ENCODE measurements at places on chromosomes 5 and 9.

- DNase-seq = no peak
Measured at GRCh38 chr9:21761309-21761901, 41.0 kb upstream of the MTAP start.

DNA sequence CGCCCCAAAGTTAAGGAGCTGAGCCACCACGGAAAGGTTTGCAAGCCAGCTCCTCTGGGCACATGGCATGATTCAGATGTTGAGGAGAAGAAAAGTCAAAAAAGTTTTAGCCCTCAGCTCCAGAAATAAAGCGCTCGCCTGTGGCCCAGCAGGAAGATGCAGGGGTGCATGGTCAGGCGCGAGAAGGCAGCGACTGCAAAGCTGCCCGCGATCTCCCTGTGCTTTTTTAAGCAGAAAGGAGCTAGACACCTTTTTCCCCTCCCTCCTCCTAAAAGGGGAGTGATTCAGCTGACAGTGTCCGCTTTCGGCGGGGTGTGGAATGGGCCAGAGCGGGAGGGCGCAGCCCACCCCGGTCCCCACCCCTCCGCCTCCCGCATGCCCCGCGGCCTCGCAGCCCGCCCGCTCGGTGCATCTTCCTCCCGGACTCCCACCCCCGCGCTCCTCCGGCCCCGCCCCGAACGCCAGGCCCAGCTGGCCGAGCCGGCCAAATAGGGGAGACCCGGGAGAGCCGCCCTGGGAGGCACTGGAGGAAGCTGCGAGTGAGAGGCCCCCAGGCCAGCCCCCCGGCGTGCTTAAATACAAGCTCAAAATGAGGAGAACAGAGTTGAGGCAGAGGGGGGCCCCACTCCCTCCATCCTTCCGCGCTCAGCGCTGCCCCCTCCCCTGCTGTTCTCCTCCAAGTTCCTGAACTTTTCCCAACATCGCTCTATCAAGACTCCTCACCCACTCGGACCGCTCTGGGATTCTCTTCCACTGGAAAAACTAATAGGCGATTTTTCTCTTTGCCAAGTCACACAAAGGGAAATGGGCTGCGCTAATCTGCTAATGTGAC is at the start of gene ADAMTS12:
ADAMTS12 (minus strand) TSS at position 203 of the 832 bp plus-strand sequence; CDS start at position 69, 134 bp downstream.
- DNase-seq = no peak

DNA sequence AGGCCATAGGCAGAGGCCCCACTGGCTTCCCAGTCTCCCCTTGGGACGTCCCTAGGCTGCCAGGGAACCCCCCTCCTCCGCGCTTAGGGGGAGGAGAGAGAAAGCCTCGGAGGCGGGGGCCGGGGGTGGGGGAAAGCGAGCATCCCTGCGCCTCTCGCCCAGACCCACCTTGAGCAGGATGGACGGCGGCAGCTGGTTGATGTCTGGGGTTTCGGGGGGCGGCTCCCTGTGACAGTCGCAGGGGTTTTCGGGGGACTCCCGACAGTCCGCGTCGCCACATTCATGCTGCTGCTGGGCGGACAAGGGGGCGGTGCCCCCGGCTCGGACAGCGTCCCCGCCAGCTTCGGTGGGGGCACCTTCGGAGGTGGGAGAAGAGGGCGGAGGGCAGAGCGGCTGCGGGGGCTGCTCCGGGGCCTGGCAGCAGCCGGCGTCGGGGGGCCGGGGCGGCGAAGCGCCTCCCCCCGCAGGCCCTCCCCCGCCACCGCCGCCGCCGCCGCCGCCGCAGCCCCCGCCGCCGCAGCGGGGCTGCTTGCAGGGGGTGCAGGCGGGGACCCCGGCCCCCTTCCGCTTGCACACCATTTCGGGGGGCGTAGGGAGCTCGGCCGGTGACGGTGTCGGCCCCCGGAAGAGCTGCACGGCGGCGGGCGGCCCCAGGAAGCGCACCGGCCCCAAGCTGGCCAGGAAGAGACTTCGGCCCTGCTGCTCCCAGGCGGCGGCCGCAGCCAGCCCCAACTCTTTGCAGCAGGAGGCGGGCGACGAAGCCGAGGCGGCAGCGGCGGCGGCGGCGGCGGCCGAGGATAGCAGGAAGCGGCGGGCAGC is 1.2 kb downstream of the FBXL17 start:
- peak; percentile 42 for DNase-seq

DNA sequence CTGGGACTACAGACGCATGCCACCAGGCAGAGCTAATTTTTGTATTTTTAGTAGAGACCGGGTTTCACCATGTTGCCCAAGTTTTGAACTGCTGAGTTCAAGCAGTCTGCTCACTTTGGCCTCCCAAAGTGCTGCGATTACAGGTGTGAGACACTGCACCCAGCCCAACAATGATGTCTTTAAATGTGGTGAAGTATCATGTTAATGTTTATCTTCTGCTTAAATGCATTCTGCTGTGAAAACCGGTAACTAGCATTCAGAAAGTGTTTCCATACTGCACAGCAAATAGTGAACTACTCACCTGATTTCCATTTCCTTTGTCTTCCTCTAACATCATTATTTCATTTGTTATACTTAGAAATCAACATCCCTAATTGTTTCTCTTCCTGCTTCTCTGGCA is 264.0 kb upstream of the ITGA1 start:
- no peak for DNase-seq

DNA sequence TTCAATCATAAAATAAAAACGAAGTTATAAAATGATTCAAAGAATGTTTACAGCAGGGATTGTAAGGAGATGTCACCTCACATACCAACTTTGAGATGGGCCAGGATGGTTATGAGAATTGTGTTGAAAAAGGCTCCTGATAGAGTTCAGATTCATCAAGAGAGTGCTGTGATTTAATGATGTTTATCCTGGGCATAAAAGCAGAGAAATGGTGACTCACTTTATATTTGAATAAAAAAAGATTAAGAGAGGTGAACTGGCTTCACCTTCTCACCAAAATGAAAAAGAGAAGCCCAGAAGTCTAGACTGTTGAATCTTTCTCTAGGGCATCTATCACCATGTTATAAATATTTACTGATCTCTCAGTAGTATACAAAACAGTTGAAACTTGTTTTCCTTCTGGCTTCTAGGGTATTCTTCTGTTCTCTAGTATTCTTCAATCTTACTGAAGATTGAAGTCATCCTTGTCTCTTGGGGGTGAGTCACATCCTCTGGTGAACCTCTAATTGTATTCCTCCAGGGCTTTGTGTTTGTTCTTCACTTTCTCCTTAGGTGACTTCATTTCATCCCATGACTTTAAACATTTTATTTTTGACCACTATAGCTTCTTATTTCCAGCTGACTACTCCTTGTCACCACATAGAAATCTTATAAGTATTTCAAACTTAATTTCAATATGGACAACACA is 1237.3 kb upstream of the C9orf72 start:
- DNase-seq = no peak

GRCh38 chr9:110206389-110206788 is 1.6 kb downstream of the C9orf152 start:
- no peak for DNase-seq

DNA sequence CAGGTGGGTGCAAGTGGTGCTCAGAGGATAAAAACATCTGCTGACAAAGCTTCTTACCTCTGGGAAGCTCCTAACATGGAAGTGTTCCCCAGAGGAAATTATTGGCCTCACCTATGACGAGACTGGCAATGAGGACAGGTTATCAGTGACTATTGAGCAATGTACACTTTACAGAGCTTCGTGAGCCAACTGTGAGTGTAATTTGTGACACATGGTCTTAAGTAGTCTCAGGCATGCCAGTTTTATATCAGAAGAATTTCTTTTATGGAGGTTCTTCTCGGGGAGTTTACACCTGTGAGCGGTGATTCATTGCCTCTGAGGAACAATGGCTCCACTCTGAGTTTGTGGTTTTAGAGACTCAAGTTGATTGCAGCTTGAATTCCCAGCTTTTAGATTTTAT is 11.3 kb downstream of the ANKDD1B start:
- DNase-seq = no peak

- DNase-seq = no peak
Measured at GRCh38 chr5:146426853-146427618, 20.1 kb upstream of the TCERG1 start.

DNA sequence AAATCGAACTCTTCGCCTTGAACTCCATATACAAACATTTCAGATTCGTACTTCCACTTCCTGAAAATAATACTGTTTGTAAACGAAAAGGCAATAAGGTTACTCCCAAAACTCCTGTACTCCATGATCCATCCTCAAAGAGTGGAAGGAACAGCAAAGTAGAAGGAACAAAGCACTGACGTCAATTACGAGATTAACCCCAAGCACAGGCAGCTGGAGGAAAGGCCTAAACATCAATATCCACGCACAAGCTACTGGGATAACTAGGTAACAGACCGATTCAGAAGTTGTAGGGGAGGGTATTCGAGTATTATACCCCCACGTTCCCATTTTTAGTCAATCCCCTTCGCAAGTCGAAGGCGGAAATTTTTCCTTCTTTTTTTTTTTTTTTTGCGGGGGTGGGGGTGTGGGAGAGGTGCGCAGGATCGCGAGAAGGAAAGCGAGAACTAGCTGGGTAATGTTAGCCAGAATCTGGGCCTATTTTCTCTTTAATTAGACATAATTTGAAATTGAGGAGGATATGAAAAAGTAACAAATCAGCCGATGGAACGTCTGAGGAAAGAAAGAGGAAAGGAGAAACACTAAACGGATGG is 909 bp downstream of the AFF4 start:
- no peak for DNase-seq

DNA sequence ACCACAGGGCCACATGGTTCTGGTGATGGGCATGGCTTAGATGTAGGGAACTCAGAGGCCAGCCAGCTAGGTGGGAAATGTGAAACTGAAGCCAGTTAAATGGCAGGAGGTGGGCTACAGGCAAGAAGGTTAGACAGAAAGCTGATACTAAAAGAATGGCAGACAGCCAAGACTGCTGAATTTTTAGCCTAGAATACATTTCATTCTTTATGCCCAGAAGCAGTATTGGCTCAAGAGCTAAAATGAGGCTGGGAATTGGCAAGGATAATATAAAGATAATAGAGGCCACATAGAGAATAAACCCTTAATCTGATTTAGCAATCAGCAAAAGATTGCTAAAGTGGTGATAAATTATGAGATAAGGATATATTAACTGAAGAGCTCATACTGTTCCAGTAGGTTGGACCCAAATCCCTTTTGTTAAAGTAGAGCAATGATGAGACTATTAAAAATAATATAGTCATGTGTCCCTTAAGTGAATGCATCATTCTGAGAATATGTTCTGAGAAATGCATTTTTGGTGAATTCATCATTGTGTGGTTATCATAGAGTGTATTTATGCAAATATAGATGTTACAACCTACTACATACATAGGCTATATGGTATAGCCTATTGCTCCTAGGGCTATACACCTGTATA is 234.3 kb downstream of the CHSY3 start:
- no peak for DNase-seq

DNA sequence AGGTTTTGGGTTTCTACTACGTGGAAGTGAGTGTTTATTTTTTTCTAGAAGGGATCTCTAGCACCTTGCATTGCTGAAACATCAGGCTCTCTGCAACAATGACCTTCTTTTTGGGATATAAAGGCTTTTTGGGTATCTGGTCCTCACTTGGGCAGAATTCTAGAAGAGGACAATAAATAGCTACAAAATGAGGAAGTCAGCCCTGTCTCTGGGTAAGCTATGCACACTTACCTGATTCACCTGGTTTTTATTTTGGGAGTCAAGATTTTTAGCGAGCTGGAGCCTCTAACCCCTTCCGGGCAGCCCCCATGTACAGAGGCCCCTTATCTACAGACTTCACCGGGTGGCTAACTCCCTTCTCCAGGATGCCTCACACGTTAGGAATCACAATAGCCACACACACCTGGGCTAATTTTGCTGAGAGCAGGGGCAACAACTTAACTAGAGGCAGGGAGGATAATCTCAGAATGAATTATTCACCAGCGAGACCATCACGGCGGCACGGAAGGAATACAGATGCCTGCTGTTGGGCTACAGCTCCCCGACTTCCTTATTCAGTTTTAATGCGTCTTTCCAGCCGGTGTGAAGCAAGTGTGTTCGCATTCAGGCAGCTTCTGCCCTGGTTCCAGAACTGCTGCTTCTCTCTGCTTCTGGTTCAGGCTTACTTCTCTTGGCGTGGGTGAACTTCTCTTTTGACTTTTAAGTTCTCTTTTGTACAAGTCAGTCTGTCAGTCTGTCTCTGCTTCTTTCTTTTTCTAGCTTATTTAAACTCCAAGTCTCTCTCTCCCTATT is 341.0 kb upstream of the PANK3 start:
- no peak for DNase-seq

DNA sequence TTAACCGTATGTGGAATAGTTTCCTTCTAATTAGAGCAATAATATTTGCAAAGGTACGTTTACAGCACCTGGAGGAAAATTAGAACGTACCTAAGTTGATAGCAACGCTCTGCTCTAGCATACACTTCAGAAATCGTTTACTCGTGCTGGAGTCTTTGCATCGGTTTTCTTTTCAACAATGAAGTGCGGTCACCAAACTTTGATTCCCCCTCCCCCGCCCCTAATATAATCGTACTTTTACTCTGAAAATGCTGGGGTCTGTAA is 506 bp downstream of the ADAMTS19 start:
- no peak for DNase-seq

GRCh38 chr5:132344775-132345514 is 24.6 kb upstream of the SLC22A5 start:
- no peak for DNase-seq

- no peak for DNase-seq
Measured at GRCh38 chr5:135426102-135427082, 20.8 kb downstream of the DCANP1 start.

DNA sequence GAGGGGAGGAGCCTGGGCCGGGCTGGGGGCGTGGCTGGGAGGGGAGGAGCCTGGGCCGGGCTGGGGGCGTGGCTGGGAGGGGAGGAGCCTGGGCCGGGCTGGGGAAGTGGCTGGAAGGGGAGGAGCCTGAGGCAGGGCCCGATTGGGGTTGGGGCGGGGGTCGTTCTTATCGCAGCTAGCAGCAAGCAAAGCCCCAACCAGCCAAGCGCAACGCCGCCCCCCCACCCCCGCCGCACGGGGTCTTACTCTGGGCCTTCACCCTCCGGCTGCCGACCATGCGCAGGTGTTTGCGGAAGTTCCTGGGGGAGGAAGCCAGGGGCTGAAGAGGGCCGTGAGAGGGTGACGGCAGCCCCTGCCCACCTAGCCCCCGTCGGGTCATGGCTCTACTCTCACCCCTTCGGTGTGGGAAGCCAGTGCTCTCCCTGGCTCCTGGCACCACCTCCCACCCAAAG is 5.0 kb downstream of the NSMF start:
- DNase-seq = peak; percentile 41

All from activated T-helper 9 cell treated with anti-CD3 and anti-CD28 coated beads, Interleukin-2, amount 50 U/mL, for 16 hours (primary cell).